BJ (cell line): ENCODE measurements at places on chromosomes 12 and 14. TPM values are rescaled to one million over a fixed set of nuclear protein-coding genes. Genes with fewer than 3 reads are reported as not detected.

The PPP1R1A gene
- polyA plus RNA-seq, result not detected in 2 replicates

The ABCD2 gene
- not detected in 2 replicates for polyA plus RNA-seq

The NUAK1 gene
- 37.0 and 40.0 TPM in 2 replicates for polyA plus RNA-seq

The GPRC5A gene
- 230 and 241 TPM in 2 replicates for polyA plus RNA-seq

The PLXNC1 gene
- 2.2 and 3.4 TPM in 2 replicates for polyA plus RNA-seq

- DNase-seq, result peak; percentile 51
Measured at GRCh38 chr12:10392394-10392930, 2.6 kb upstream of the KLRK1 start.

DNA sequence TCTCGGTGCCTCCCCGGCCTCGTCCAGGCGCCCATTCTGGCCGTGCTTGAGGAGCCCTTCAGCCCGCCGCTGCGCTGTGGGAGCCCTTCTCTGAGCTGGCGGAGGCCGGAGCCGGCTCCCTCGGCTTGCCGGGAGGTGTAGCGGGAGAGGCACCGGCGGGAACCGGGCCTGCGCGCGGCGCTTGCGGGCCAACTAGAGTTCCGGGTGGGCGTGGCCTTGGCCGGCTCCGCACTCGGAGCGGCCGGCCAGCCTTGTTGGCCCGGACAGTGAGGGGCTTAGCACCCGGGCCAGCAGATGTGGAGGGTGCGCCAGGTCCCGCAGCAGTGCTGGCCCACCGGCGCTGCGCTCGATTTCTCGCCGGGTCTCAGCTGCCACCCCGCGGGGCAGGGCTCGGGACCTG lies 168.7 kb upstream of the RPL10L start:
- no peak for DNase-seq
